OCI-LY7 (cell line): ENCODE measurements at places on chromosomes 1 and 21.

DNA sequence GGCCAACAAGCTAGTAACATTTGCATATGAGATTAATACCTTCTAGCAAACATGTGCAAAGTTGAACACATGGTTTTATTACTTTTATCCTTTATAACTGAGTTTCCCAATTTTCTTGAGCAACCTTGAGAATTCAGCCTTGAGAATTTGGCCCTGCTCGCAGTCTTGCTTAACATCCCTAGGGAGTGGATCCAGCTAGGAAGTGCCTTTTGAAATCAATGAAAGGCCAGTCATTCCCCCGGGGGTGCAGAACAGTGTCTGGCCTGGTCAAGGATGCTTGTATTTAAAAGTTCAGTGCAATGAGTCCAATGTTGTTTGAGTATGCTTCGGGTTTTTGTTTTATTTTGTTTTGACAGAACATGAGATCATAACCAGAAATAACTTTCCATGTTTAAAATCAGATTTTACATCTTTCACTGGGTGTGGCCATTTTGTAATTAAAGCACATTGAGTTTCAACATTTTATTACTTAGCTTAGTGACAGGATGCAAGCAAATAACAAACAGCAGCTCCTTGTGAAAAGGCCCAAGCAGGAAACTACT is 16.7 kb downstream of the PALMD start:
- DNase-seq = no peak

- DNase-seq = no peak
Measured at GRCh38 chr1:1422465-1423244, 1.6 kb upstream of the ANKRD65 start.

DNA sequence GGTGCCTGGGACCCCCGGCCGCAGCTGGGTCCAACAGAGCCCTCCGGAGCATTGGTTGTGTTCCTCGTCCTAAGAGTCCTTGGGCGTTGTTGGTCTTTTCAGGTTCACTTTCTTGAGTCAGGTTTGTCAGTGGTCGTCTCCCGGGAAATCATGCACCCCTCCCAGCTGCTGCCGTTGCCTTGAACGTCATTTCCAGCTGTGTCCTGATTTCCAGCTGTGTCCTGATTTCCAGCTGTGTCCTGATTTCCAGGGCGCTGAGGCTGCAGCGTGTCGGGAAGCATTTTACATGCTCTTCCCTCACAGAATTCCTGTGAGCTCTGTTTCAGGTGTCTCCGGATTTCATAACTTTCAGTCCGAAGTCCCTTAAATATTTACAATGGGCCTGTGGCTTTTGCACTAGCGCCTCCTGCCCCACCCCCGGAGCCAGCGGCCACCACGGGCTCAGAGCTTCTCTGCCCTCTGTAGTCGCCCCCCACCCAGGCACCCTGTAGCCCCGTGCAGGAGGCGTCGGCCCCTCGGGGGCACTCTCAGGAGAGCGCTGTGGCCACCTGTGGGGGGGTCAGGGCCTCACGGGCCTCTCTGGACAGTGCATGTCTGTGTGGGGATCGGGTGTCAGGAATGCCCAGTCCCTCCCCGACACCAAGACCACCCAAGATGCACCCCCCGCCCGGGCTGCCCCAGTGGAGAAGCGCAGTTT is 66.7 kb downstream of the COL18A1 start:
- DNase-seq = no peak

- DNase-seq = no peak
Measured at GRCh38 chr1:214028095-214028494, 40.3 kb downstream of the PROX1 start.

- no peak for DNase-seq
Measured at GRCh38 chr1:66494482-66494881, 39.5 kb upstream of the SGIP1 start.

DNA sequence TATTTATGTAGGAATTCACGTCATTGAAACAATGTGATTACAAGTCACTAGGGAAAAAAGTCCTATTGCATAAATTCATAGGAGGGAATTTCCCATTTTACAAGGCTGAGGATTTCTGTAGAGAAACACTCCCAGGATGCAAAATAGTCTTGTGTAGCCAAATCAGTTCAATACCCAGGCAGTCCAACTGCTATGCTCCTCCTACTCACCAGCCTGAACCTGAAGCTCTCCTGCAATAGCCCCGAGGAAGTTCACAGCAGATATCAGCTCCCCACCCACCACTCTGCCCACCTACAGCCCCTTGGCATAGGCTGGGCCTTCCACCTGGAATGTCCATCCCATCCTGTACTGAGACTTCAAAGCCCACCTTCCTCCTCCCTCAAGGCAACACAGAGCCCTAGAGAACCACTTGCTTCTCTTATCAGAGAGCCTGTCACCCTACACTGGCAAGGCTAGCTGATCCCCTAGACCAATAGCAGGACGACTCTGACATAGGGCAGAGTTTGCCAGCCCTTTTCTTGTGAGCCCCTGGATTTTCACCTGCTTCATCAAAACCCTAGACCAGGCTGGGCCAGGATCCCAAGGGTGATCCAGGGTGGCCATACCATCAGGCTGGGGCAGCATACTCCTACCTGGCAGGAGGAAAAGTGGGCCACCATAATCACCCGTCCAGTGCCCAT is 1.5 kb downstream of the LSS start:
- peak; percentile 18 for DNase-seq

GRCh38 chr1:89332461-89332860 is 31.4 kb upstream of the GBP6 start:
- DNase-seq = no peak

GRCh38 chr1:88877382-88877825 is 14.0 kb downstream of the GTF2B start:
- DNase-seq = peak; percentile 58

GRCh38 chr1:58934706-58935105 is 150.9 kb upstream of the JUN start:
- no peak for DNase-seq

DNA sequence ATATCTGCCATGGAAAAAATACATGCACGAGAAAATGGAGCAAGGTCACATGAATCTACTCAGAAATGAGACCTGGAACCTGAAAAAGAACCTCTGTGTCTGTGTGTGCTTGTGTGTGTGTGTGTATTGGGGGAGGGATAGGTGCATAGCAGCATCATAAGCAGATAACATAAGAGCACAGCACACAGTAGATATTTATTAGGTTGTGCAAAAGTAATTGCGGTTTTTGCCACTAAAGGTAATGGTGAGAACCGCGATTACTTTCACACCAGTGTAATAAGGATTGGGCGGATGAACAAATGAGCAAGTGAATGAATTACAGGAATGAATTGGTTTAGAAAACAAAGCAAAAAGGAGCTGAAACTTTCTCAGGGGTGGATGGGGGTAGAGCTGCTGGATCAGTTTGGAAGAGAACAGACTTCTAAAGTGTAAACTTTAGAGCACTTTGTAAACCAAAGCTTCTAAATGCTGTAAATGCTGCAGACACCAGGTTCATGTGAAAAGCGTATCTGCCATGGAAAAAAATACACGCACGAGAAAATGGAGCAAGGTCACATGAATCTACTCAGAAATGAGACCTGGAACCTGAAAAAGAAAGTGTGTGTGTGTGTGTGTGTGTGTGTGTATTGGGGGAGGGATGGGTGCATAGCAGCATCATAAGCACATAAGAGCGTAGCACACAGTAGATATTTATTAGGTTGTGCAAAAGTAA is 156.9 kb downstream of the TOMM20 start:
- DNase-seq = no peak

DNA sequence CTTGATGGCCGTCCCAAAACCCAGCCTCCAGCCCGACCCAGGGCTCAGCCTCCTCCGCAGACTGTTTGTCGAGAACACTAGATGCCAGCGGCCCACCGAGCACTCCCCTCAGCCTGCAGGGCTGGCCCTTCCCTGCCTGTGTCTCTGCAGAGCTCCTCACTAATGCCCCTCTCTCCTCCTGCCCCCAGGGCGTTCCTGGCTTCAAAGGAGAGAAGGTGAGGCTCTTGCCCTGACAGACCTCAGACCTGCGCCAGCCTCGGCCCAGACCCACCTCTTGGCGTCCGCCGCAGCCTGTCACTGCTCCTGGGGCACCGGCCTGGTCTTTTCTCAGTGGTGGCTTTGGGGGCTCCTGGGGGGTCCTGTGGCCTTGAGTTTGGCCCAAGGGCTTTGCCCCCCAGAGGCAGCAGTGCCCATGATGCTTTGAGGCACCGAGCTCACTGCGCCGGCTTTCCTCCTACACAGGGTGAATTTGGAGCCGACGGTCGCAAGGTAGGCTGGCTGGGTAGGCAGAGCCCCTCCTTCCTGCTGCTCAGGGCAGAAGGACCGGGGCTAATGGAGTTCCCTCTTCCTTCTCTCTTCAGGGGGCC is 18.4 kb downstream of the COL6A2 start:
- DNase-seq = no peak

DNA sequence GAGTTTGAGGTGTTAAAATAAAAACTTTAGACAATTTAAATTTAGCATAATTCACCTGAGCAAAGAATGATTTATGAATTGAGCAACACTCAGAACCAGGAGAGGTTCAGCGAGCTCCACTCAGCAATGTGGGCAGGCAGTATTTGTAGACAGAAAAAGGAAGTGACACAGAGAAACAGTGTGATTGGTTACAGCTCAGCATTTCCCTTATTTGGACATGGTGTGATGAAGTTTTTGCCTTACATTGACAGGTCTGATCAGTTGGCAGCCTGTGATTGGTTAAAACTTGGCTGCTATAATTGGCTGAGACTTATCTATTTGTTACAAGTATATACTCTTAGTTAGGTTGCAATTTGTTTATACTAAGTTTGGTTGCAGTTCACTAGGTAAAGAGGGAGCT is 621.2 kb upstream of the PRMT6 start:
- no peak for DNase-seq

GRCh38 chr21:26070822-26071425 is 99.6 kb downstream of the APP start:
- peak; percentile 38 for DNase-seq

DNA sequence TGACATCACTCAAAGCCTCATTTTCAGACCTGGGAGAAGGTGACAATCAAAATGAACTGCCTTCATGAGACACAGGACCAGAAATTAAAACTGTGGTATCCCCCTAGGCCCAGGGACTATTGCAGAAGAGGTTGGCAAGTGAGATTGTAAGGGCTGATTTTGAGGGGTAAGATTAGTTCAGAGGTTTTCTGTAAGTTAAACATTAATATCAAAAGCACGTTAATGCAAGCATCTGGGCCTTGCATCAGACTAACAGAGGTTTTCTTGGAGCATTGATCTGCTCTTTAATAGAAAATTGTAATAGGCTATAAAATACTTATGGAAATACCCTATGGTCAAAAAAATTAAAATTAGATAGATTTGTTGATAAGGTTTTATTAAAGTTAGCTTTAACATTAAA is 14.6 kb upstream of the GBP4 start:
- DNase-seq = no peak
